Fibroblast of skin of right biceps (primary cell): ENCODE measurements at places on chromosomes 7 and 10.

DNA sequence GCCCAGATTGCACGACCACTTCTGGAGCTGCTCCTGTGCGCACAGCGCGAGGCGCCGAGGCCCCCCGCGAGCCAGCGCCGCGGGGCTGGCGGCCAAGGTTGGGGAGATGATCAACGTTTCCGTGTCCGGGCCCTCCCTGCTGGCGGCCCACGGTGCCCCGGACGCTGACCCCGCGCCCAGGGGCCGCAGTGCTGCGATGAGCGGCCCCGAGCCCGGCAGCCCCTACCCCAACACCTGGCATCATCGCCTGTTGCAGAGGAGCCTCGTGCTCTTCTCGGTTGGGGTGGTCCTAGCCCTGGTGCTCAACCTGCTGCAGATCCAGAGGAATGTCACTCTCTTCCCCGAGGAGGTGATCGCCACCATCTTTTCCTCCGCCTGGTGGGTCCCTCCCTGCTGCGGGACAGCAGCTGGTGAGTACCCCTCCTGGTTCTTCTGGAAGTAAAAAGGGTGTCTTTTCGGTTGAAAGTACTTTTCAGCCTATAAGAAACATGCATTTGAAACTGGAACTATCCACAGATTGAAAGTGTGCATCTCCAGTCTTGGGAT lies 683 bp downstream of the INSIG1 start:
- DNase-seq = no peak

- DNase-seq = no peak
Measured at GRCh38 chr7:87287738-87288341, 57.6 kb upstream of the CROT start.

DNA sequence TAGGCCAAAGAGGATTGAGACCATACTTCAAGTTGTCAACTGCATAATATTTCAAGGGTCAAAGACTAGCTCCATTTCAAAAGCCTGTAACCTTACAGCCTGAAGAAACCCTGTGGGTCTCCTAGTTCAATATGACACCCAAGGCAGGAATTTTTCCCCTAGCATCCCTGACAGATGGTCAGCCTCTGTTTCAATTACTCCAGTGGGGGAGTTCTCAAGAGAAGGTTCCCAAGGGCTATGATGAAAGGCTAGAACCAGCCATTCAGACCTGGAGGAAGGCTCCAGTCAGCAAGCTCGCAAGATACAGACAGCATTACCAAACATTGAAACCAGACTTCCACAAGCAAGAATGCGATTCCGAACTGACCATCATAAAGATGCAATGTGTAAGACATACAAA lies 1.6 kb downstream of the HTR7 start:
- DNase-seq = no peak

GRCh38 chr7:24572997-24573553 lies at the start of gene PALS2:
PALS2 (plus strand) TSS chr7:24573452; CDS start chr7:24623668, 50,216 bp downstream.
- DNase-seq = peak; percentile 79

- DNase-seq = no peak
Measured at GRCh38 chr10:6053816-6054631, 8.1 kb downstream of the IL2RA start.

DNA sequence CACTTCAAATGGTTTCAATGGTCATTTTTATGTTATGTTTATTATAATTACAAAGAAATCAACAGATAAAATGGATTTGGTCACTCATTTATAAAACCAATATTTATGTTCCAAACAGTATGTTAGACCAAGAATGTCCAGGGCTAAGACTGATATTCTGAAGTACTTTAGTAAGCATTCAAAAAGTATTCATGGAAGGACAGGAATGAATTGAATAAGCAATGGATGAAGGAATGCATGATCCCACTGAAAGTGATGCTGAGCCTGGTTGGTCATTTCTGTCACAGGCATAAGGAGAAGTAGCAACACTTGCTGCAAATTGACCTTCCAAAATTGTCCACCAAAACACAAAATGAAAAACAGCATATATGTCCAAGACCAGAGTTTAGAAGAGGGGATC lies 189.0 kb upstream of the CELF2 start:
- DNase-seq = no peak

DNA sequence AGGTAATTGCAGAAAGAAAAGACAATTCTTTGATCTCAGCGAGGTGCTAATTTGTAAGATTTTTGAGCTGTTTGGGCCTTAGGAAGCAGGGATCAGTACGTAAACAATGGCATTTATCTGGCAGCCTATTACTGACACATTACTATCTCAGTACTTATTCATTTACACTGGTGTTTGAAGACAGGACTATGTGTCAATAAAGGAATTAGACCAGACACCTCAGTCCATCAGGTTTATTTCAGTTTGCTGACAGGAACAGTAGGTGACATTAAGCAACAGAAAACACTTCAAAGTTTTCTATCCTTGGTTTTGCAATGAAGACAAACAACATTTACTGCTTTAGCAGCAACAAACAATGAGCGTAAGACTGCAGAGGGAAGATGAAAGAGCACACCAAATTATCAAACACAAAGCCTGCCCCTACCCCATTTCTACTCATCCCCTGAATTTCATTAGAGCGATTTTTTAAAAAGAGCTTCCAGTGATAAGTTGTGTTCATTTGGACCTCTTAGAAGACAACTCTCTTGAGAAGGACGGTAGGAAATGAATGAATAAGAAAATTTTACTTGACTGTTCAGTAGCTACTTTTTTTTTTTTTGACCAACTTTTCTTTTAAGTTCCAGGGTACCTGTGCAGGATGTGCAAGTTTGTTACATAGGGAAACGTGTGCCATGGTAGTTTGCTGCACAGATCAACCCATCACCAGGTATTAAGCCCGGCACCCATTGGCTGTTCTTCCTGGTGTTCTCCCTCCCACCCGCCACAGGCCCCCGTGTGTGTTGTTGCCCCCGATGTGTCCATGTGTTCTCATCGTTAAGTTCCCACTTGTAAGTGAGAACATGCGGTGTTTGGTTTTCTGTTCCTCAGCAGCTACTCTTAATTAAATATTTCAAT lies 138.8 kb downstream of the DKK1 start:
- DNase-seq = no peak

GRCh38 chr7:87567052-87567451 lies 33.6 kb downstream of the ABCB1 start:
- DNase-seq = peak; percentile 26

DNA sequence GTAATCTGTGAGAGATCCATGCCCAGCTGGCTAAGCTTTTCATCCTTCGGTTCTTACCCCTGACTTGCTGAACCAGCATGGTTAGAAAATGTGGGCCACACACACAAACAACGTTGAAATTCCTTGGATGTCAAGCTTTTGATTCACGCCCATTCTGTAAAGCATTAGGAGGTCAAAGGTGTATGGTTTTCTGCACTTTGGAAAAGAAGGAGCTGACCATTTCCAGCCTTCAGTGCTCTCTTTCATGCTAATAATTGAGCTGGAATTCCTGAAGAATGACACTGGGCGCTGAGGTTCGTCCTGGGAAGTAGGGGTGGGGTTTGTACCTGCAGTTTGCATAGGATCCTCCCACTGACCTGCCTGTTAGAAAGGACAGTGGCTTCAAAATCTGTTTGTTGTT lies 23.1 kb downstream of the KLF6 start:
- no peak for DNase-seq

DNA sequence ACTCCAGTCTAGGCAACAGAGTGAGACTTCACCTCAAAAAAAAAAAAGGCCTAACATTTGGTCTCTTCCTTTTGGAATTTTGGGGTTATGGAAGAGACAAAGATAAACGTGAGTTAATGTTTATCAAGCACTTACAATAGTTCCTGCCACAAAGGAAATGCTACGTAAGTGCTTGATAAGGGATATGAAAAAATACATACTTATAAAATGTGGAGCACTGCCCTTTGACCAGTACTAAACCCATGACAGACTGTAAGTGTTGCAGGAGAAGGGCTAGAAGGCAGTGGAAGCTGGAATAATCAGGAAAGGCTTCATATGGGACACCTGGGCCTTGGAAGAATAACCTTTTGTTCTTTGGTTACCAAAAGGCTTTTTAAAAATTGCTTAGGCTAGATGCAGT lies 25.5 kb downstream of the TMEM248 start:
- no peak for DNase-seq

GRCh38 chr10:70664702-70665195 lies 7.6 kb upstream of the ADAMTS14 start:
- peak; percentile 98 for DNase-seq

DNA sequence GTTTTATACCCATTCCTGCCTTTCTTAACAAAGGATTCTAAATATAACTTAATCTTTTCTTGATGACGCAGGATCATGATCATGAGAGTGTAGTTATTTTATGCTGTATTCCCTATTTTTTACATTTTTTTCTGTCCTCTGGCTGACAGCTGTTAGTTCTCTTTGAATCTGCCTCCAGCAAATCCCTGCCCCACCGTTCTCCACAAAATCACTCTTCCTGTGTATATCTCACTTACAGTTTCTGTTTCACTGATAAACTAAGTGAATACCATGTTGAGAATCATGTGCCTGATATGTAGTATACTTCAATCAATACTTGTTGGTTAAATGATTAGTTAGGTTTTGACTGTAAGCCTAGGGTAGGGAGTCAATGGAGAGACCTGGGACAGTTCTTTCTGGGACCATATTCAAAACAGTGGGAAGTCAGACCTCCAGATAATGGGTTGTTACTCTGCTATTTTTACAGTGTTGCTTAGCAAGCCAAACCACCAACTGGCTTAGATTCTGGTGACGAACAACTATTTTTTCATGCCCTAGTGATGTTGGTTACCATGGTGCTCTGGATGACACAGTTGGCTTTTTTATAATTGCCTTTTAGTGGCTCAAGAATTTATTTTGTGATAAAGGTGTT lies 12.8 kb downstream of the CNNM1 start:
- DNase-seq = peak; percentile 29

DNA sequence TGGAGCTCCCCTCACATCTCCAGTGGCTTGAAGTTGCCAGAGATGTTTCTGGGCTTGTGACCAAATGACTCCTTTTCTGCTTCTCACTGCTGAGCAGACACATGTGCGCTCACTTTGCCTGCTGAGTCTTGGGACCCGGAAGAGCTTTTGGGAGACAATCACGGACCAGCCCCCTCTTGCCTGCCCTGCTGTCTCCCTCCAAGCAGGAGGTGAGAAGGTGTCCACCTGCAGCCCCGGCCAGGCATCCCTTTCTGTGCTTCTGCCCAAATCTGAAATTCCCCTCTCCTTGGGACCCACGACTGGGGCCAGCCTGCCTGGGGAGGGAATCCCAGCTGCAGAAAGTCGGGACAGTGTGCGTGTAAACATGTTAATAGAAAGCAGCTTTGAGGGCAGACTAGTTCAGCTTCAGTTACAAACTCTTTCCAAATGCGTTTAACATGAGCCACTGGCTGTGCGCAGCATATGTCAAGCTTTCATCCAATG lies 31.7 kb downstream of the HTRA1 start:
- peak; percentile 52 for DNase-seq

- no peak for DNase-seq
Measured at GRCh38 chr7:72035266-72035665, 376.9 kb downstream of the CALN1 start.
